Peyer's patch (tissue), 4 donors: ENCODE measurements at places on chromosomes 5 and 9. TPM values are rescaled to one million over a fixed set of nuclear protein-coding genes. Genes with fewer than 3 reads are reported as not detected.

The ZFP37 gene
- 1.3 TPM for total RNA-seq

The GKAP1 gene
- 7.5 TPM for total RNA-seq

The FAM240B gene
- total RNA-seq = not detected

The MLLT3 gene
- total RNA-seq = 21.6 TPM

The TMEFF1 gene
- total RNA-seq = not detected

The CHSY3 gene
- total RNA-seq = 0.35 TPM

The FBP2 gene
- not detected for total RNA-seq

The STXBP1 gene
- total RNA-seq = 8.3 TPM

The CDH6 gene
- 1.3 TPM for total RNA-seq

The FBXO10 gene
- 1.6 TPM for total RNA-seq

The NSA2 gene
- total RNA-seq = 36.3 TPM

The KIF24 gene
- 2.5 TPM for total RNA-seq

The TSC1 gene
- 73.5 TPM for total RNA-seq

The C9orf43 gene
- total RNA-seq = 1.2 TPM

The TXNDC8 gene
- total RNA-seq = not detected

The PCDHGA1 gene
- total RNA-seq = not detected

The PCDHA9 gene
- not detected for total RNA-seq

The CTSV gene
- 0.27 TPM for total RNA-seq

The RMI1 gene
- total RNA-seq = 9.1 TPM

The TLX3 gene
- not detected for total RNA-seq

The ENHO gene
- total RNA-seq = not detected

The HMCN2 gene
- 32.3 TPM for total RNA-seq

The TAF11L10 gene
- total RNA-seq = not detected

The CYLC2 gene
- total RNA-seq = not detected

The CD274 gene
- total RNA-seq = 6.2 TPM

The SPINK6 gene
- total RNA-seq = not detected

The IL13 gene
- total RNA-seq = not detected

The PKD2L2 gene
- total RNA-seq = not detected

The OGN gene
- 2.6 TPM for total RNA-seq

The IRF1 gene
- 152 TPM for total RNA-seq

The CMYA5 gene
- 3.1 TPM for total RNA-seq

The DMGDH gene
- 0.94 TPM for total RNA-seq

The SURF6 gene
- total RNA-seq = 41.2 TPM

The SPATA6L gene
- total RNA-seq = 14.9 TPM

The GFM2 gene
- 45.3 TPM for total RNA-seq

The PDGFRB gene
- total RNA-seq = 37.9 TPM

The EGFLAM gene
- not detected for total RNA-seq
